Activated CD4-positive, alpha-beta T cell treated with anti-CD3 and anti-CD28 coated beads for 24 hours (primary cell): ENCODE measurements at places on chromosomes 2 and 18.
A peak's percentile ranks its signal among the peaks of the same experiment; 100 is the strongest.

GRCh38 chr18:5527603-5528002 is 16.2 kb downstream of the EPB41L3 start:
- no peak for DNase-seq

DNA sequence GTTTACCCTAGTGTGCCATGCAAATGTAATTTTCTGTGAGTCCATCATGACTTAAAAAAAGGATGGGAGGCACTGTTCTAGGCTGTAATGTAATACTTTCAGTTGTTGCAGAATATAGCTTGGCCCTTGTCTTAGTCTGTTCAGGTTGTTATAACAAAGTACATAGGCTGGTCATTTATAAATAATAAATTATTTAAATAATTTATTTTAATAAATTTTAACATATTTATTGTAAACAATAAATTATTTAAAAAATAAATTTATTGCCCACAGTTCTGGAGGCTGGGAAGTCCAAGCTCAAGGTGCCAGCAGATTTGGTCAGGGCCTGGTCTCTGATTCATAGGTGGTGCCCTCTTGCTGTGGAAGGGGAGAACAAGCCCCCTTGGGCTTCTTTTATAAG is 35.2 kb downstream of the RAPGEF4 start:
- DNase-seq, result no peak

DNA sequence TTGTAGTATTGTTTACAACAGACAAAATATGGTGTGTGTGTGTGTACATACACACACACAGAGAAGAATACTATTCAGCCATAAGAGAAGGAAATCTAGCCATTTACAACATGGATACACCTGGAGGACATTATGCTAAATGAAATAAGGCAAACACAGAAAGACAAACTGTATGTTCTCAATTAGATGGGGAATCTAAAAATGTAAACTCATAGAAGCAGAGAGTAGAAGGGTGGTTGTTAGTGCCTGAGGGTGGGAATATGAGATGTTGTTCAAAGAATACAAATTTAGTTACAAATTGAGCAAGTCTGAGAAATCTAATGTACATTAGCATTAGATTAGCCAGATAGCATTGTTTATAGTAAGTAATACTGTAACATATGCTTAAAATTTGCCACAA is 11.3 kb downstream of the ZNF519 start:
- no peak for DNase-seq

- no peak for DNase-seq
These were observed 23.4 kb downstream of the LCLAT1 start for GRCh38 chr2:30470426-30470825.

GRCh38 chr2:85748039-85748734 is 5.6 kb upstream of the ATOH8 start:
- no peak for DNase-seq

GRCh38 chr2:206324869-206325268 is 50.4 kb downstream of the ZDBF2 start:
- no peak for DNase-seq

- DNase-seq, result no peak
These were observed 30.3 kb upstream of the GPR17 start for GRCh38 chr2:127615511-127616166.

- DNase-seq, result no peak
These were observed 67.8 kb upstream of the HDAC4 start for GRCh38 chr2:239468491-239469105.

- DNase-seq, result no peak
These were observed 166.2 kb downstream of the FTCDNL1 start for GRCh38 chr2:199684832-199685231.

DNA sequence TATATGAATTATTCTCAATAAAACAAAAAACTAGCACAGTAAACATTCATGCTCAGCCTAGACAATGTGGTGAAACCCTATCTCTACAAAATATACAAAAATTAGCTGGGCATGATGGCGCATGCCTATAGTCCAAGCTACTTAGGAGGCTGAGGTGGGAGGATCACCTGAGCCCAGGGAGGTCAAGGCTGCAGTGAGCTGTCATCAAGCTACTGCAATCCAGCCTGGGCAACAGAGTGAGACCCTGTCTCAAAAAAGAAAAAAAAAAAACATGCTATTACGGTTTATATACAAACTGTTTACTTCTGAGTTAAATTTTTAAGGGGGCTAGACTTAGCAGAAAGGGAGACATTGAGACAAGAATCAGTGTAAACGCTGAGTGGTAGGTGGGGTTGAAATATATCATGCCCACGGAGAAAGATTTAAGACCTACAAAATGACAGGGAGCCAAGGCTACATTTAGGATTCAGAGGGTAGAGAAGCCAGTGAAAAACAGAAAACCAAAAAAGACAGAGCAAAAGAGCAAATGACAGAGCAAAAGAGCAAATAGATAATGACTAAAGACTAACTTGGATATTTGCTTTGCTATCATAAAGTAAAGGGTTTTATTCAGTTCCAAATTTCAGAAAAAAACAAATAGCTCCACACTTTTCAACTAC is 7.5 kb downstream of the TTC32 start:
- no peak for DNase-seq

DNA sequence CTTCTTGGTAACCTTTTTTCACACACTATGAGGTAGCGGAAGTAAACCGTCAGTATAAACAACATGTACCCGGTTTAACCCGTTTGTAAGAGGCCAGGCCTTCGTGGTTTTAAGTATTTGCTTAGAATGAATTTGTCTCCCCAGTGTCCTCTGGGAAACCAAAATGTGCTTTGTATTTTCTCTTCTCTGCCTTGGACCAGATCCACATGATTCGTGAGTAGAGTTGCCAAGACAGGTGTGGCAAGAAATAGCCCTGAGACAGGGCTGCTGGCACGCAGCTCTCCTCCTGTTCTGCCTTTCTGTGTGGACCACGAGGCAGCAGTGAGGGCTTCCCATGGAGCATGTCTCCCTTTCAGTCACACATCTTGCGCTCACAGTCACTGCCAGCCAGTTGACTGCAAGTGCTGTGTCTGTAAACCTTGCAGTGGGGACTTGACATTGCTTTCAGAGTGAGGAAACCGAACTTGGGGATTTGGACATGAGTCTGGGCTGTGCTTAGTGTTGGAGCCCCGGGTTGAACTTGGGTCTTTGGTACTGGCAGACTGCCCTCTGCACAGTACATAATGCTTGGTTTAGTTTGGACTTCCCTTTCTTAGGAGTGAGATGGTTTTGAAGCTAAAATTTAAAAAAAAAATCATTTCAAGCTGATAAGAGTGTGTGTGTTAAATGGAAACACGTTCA is 19.1 kb downstream of the BCL2L11 start:
- no peak for DNase-seq

- DNase-seq, result no peak
These were observed 261.3 kb upstream of the NCKAP5 start for GRCh38 chr2:133829450-133830020.

DNA sequence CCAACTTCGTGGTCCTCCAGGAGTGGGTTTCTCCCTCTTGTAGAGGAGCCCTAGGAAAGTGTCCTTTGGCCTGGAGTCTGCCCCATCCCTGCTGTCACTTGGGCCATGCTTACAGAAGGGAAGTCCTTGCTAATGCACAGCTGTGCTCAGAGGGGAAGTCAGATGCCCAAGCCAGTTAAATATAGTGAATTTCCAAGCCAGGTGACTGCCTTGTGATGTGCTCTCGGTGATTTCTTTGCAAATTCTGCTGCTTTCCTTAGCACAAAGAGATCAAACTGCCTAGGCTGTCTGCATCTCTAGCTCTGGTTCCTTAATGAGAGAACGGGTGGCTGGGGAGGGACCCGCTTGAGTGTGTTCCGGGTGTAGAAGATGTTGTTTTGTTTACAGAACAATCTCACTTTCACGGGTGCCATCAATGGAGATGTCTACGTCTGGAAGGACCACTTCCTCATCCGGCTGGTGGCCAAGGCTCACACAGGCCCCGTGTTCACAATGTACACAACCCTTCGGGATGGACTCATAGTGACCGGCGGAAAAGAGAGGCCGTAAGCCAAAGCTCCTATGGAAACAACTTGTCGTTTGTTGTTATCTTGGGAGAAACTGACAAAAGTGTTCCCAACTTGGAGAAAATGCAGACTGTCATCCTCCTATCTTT is 91.4 kb downstream of the RTN4 start:
- DNase-seq, result no peak

GRCh38 chr2:16218625-16219024 is 278.3 kb downstream of the MYCN start:
- no peak for DNase-seq

GRCh38 chr18:13387855-13388548 is 169.4 kb downstream of the LDLRAD4 start:
- no peak for DNase-seq

- DNase-seq, result no peak
These were observed 4.2 kb downstream of the HOXD11 start for GRCh38 chr2:176111309-176111663.

GRCh38 chr18:79926306-79926705 is 25.1 kb downstream of the SLC66A2 start:
- DNase-seq, result no peak

GRCh38 chr2:26922405-26923188 is 47.8 kb upstream of the MAPRE3 start:
- DNase-seq, result peak; percentile 21

GRCh38 chr2:45567288-45567963 is 43.6 kb downstream of the SRBD1 start:
- no peak for DNase-seq

DNA sequence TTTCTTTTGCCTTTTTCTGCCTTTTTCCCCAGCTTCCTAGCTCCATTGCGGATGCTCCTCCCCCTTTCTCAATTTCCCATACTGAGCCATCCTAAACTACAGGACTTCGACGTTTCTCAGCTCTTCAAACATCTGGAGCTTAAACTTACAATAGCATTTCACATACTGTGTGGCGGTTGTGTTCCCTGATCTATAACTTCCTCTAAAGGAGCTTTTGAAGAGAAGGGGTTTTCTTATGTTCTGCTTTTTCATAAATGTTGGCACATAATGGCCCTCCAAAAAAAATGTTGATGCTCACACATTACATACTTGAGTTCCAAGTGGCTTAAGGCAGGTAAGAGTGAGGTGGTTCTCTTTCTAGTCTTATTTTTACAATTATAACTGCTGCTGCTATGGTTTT is 87.4 kb downstream of the RNF144A start:
- DNase-seq, result no peak

DNA sequence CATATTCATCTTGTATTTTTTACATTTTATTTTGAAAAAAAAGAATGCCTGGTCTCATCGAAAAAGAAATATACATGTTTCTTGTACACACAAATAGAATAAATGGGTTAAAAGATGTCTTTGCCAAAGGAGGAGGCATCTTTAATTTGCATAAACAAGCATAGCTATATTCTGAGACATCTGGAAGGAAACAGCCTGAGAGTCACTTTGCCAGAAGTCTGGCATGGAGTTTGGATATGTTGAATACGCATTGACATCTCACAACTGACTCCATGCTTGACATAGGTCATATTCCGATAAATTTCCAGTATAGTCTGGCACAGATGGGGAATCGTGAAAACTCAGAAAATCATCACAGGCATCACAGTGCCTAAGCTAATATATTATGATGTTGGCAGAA is 1317.5 kb upstream of the CELF4 start:
- DNase-seq, result no peak

DNA sequence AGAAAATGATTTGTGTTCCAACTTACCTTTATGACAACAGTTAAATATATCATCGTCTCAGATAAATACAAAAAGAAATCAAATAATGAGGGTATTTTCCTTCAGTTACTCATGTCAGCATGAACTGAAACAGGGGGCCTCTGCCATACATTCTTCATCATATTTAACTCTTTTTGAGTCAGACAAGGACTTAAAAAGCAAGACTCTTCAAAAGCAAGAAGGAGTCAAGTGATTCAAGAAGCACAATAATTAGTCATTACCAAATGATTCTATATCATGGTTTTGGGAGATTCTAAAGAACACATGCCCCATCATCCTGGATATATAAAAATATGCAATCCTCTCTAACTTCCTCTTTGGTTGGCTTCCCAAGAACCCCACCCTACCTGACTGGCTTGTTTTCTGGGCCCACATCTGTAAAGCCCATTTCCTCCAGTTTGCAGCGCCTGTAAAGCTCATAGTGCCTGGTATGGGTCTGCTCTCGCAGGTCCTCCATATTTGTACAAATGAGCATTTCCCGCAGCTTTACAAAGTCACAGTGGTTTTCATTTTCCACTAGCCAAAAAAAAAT is 49.7 kb downstream of the SEPTIN10 start:
- no peak for DNase-seq

DNA sequence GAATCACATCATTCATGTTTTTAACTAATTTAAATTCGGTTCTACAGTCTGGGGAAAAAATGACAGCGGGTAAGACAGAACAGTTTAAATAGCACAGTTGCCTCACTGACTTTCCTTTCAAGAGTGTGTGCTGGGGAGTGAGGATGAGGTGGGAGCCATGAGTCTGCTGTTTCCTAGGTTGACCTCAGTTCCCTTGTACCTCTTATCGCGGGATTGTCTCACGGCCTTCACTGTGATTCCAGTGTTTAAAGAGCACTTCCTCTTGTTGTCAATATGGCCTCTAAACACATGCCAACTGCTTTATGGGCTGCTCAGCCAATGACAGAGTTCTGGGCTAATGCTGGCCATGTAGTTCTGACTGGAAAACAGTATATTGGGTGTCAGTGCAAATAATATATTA is 41.6 kb upstream of the ALMS1 start:
- no peak for DNase-seq

DNA sequence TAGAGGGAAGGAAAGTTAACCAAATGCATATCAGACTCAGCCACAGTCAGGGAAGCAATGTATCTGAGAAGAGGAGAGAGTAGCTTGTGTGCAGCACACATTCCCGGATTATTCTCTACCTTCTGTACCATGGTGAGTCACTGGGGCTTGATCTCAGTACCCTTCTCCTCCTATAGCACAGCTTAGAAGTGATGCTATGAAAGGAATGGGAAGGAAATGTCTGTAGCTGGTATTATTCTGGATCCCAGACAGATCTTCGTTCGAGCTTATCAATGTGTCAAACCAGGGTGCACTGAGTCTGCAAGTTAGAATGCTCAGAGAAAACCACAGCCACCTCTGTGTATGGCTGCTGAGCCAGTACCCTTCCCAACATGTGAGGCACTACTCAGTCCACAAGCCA is 88.0 kb upstream of the NFU1 start:
- DNase-seq, result no peak

- DNase-seq, result no peak
These were observed 7.1 kb upstream of the GRHL1 start for GRCh38 chr2:9944330-9944758.

- DNase-seq, result no peak
These were observed 4.8 kb upstream of the TTC39C start for GRCh38 chr18:24009651-24010333.

DNA sequence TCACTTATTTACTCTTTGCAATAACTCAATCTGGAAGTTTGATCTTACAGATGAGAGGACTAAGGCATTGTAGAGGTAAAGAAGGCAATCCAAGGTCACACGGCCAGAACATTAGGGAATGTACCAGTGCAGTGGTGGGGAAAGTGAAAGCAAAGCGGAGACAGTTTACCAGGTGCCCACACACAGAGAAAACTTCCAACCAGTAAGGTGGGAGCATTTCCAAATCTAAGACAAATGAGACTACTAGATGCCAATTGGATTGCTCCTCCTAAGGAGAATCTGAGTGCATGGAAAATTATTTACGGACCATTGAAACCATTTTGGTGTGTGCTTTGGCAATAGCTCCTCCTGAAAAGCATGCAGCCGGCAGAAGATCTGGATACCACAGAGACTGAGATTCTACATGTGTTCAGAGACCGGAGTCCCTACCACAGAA is 34.9 kb downstream of the SLC20A1 start:
- no peak for DNase-seq

- no peak for DNase-seq
These were observed 602 bp downstream of the SNX17 start for GRCh38 chr2:27370816-27371620.
